ENCODE measurements at places on chromosomes 11 and 22. TPM values are rescaled to one million over a fixed set of nuclear protein-coding genes. Genes with fewer than 3 reads are reported as not detected.

The PELI3 gene
- total RNA-seq: 17.3 TPM

The C1QTNF5 gene
- total RNA-seq: 24.4 TPM

The FGF19 gene
- not detected for total RNA-seq

The PHLDB1 gene
- total RNA-seq: 148 TPM

The PRG2 gene
- total RNA-seq: not detected

The HIC2 gene
- 27.3 TPM for total RNA-seq

The LZTR1 gene
- total RNA-seq: 92.3 TPM

Measured in mesothelial cell of epicardium (in vitro differentiated cells).